ENCODE measurements at places on chromosomes 13 and 19.

DNA sequence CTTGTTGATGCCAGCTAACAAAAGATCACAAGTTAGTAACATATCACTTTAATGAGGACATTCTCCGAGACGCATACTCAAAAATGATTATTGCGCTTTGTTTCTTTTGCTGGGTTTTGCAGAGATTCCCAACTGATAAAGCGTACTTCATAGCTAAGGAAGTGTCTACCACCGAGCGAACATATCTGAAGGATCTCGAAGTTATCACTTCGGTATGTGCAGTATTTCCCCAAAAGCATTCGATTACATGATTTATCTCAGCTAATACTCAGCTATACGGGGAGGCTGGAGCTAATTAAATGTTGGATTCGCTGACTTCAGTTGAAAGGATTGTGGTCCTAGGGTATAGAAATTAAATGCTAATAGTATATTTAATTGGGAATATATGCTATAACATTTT lies 166.3 kb downstream of the STK24 start:
- no peak for DNase-seq

DNA sequence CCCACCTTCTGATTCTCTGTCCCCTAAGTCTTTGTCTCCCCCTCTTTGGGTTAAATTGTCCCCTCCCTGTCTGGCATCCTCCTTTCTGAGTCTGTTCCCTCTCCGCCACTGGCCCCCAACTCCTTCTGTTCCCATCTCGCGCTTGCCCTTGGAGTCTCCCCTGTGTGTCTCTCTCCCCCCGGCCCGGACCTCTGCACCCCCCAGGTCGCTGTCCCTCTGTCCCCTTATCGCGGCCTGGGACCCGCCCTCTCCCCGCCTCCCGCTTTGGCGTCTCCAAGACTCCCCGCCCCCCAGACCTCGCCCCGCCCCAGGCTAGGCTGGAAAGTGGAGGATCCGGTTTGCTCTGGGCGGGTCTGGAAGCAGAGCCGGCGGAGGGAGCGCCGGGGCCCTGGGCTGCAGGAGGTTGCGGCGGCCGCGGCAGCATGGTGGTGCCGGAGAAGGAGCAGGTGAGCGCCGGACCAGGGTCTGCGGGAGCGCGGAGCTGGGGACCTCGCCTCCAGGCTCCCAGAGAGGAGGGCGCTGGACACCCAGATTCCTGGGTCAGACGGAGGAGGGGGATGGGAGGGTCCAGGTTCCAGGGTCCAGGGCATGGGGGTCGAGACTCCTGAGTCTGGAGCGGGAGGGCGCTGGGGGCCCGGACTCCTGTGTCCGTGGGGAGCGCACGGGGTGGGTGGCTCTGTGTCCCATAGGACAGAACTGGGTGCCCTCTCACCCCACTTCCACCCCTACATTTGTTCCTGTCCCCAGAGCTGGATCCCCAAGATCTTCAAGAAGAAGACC lies at the start of gene TRPM4:
TSS of gene TRPM4 (plus strand) at position 348 of the 780 bp plus-strand sequence. CDS start at position 423, 75 bp downstream.
- peak; percentile 75 for DNase-seq

DNA sequence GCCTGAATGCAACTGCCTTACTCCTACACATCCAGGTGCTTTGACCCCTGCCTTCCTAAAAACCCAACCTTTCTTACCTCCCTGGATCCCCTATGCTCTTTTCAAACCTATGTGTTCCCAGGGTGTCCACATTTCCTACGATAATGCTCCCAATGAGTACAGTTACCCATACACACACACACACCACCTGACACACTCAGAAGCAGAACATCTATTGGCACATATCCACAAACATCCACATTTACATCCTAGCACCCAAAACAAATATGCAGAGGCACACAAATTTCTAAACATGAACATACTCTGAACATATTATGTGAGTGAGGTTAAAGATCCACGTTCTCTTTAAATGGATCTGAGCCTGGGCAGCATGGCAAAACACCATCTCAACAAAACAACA lies 22.4 kb upstream of the PLAUR start:
- DNase-seq = no peak

- DNase-seq = no peak
Observed at GRCh38 chr19:48405850-48406249, 12.4 kb downstream of the GRIN2D start.

DNA sequence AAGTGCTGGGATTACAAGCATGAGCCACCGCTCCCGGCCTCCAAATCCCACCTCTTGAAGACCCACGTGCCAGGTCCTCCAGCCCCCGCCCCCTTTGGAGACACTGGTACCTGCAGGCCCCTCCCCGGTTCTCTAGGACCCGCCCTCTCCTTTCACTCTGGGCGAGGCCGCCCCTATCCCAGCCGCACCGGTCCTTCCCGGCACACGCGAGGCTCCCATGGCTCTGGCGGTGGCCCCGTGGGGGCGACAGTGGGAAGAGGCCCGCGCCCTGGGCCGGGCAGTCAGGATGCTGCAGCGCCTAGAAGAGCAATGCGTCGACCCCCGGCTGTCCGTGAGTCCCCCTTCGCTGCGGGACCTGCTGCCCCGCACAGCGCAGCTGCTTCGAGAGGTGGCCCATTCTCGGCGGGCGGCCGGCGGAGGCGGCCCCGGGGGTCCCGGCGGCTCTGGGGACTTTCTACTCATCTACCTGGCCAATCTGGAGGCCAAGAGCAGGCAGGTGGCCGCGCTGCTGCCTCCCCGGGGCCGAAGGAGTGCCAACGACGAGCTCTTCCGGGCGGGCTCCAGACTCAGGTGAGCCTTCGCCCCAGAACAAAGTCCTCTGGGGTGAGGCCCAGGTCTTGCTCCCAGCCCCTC lies at the start of gene CBLC:
TSS of gene CBLC (plus strand) at position 176 of the 633 bp plus-strand sequence. CDS start at position 218, 42 bp downstream.
- no peak for DNase-seq

GRCh38 chr19:38425222-38425809 lies 703 bp downstream of the RASGRP4 start:
- no peak for DNase-seq

GRCh38 chr19:43934055-43934984 lies 762 bp downstream of the ZNF45 start:
- DNase-seq = no peak

DNA sequence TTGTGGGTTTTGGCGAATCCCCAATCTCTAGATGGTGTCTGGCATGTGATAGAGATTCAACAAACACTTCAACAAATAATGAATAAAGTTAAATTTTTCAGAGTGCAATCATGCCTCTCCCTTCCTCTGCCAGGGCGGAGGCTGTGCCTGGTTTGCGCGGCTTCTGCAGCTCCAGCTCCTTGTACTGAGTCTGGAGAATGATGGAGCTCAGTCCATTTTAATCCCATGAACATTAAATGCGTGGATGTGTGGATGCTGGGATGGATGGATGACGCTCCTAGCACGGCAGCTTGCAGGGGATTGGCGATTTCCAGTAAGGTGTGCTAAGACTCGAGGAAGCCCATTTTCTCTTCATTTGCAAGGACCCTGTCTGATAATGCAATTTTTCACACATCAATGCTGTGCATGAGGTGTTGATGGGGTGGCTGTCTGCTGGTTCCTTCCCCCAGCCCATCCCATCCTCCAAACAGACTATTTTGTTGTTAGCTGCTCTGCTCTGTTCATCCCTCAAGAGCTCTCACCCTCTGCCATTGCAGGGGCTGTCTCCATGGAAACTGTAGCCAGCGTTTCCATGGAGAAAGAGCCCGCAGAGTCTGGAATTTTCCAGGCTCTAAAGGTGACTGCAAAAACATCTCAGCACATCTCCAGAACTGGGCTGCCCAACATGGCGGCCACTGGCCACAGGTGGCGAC lies 92.6 kb upstream of the PEG3 start:
- no peak for DNase-seq

- DNase-seq = no peak
Observed at GRCh38 chr19:46717716-46718143, 816 bp upstream of the PRKD2 start.

GRCh38 chr19:42250183-42250665 lies 4.7 kb downstream of the ERF start:
- DNase-seq = no peak

DNA sequence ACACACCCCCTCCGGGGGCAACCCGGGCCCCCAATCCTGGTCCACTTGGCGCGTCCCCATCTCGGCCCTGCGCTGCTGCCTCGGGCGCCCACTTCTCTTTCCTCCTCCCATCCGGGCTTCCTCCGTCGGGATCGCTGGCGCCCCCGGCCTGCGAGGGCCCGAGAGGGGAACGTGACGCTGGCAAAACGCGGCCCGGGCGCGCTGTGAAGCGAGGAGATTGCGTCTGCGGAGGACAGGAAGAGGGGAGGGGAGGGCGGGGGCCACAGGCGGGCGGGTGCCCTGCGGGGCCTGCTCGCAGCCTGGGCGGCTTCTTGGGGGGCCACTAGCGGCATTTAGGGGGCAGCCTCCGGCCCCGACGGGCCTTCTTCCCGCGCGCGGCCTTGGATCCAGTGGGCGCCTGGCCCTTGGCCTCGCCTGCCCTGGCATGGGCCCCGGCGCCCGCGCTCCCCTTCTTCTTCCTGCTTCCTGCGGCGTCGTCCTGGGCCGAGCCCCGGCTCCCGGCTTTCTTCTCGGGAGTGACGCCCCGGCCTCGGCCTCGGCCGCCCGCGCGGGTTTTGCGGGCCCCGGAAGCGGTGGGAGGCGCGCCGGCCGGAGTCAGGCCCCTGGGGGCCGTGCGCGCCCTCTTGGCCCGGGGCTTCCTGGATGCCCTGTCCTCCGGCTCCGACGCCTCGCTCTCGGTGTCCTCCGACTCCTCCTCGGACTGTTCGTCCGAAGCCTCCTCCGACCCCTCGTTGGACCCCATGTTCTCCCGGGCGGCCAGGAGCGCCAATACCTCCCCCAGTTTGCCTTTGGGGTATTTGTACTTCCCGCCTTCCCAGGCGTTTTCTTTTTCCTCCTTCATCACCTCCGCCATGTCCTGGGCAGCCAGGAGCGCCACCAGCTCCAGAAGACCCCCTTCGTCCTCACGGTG lies 2.2 kb downstream of the PNMA8B start:
- DNase-seq = no peak

DNA sequence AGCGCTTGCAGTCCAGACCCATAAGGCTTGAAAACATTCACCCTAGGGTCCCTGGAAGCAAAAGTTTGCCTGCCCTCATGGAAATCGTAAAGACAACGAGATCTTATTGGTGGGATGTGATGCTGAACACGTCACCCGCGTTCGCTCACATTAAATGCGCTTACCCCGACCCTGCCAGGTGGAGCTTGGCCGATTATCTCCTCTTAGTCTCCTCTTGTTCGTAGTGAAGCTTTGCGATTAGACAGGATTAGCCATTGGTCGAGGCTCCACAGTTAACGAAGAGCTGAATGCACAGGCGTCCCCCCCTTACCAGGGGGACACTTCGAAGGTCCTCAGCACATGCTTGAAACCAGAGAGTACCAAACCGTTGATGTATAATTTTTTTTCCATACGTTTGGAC lies 16.0 kb upstream of the KDM4B start:
- no peak for DNase-seq

GRCh38 chr13:25752957-25753551 lies 298.8 kb downstream of the SHISA2 start:
- no peak for DNase-seq

- DNase-seq = no peak
Observed at GRCh38 chr19:38792250-38793111, 3.5 kb downstream of the LGALS7B start.

GRCh38 chr19:18167011-18167410 lies 6.6 kb upstream of the IFI30 start:
- DNase-seq = no peak

All from NCI-H187 treated with DMSO at 0.1 percent for 48 hours (cell line).